ENCODE measurements at places on chromosomes 16 and 17. TPM values are rescaled to one million over a fixed set of nuclear protein-coding genes. Genes with fewer than 3 reads are reported as not detected.

- H3K4me3 ChIP-seq = no peak overlapping the region
- H3K4me1 ChIP-seq = no peaks in the 10 kb centered on the region
- DNase-seq = no peak
- no peak overlapping the region for H3K27ac ChIP-seq
- no peaks in the 10 kb centered on the region for H3K27me3 ChIP-seq
- no peaks in the 10 kb centered on the region for H3K36me3 ChIP-seq
Observed at GRCh38 chr16:63883091-63883490, 1238.8 kb downstream of the CDH11 start.

DNA sequence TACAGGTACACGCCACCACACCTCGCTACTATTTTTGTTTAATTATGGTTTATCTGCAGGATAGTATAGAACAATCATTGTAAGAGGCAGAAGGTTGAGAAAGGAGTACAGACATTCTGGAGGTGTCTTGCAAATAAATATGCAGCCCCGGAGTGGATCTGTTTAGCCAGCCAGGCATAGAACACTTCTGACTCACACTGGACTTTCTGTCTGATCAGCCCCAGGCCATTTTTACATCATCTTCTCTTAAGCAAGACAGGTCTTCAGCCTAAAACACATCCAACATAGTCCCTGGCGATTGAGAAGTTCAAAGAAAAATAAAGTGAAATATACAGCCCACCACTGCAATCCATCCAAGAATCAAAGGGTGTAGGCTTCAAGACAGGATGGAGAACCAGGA lies 81.4 kb downstream of the XYLT1 start:
- H3K4me3 ChIP-seq = no peak overlapping the region
- H3K36me3 ChIP-seq = peaks cover 28% of the 10 kb centered on the region
- no peak for DNase-seq
- H3K27me3 ChIP-seq = no peaks in the 10 kb centered on the region

Gene CCL17
- total RNA-seq = 0.37 TPM

DNA sequence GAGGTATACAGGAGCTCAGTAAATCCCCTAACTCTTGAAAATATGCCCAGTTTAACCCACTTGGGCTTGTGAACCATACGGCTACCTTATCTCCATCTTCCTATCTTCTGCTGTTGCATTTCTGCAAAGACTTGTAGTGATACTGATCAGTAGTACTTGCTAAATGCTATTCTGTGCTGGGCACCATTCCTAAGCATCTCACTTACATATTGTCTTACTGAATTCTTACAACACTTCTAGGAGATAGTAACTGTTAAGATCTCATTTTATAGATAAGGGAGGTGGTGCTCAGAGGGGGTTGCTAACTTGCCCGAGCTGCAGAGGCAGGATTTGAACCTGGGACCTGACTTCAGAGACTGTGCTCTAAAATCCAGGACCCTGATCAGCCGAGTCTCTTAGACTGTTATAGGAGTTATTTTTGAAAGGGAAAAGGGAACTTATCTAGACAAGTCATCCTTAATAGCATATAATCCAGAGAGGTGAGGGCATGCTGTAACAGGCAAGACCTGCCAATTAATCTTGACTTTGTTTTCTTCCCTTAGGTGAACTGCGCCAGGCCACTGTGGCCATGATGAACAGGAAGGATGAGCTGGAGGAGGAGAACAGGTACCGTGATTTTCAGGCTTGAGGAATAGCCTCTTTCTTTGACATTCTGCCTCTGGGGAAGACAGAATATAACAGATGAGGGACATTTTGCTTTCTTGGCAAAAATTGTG lies 149.7 kb downstream of the SNX29 start:
- no peak overlapping the region for H3K4me3 ChIP-seq
- H3K36me3 ChIP-seq = no peaks in the 10 kb centered on the region
- H3K27me3 ChIP-seq = no peaks in the 10 kb centered on the region
- H3K27ac ChIP-seq = no peak overlapping the region

Gene ATP1B2
- 0.37 TPM for total RNA-seq

DNA sequence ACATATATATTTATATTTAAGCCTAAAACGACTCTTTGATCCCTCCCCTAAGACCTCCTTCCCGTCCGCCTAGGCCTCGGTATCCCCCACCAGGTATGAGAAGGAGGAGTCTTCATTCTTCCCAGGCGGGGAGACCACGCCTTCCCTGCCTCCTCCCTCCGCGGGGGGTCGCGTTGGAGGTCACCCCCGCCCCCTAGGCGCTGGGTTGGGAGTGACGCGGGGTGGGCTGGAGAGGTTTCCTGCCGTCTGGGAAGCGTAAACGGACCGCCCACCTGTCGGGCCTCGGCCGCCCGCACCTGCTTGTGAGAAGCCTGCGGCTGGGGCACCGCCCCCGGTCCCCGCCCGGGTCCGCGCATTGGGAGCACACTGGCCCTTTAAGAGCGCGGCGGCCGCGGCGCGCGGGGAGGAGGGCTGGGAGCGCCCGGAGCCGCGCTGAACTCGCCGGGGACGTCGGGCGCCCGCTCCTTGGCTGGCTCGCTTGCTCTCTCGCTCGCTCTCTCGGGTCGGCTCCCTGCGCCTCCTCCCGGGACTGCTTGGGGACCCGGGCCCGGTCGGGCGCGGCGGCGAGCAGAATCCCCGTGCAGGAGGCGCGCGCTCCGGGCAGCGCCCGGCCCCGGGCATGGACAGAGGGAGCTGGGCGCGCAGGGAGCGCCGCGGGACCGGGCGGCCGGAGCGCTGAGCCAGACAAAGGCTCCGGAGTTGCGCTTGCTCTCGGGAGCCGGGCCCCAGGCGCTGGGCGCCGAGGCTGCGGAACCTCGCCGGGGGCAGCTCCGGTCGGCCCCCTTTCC lies at the start of gene MMP15:
MMP15 (plus strand) TSS at position 404 of the 788 bp plus-strand sequence. CDS start 597 bp downstream, outside the sequence.
- peaks cover 21% of the 10 kb centered on the region for H3K27me3 ChIP-seq
- H3K27ac ChIP-seq = peak within 1 kb of the TSS; percentile 72
- H3K36me3 ChIP-seq = no peaks in the 10 kb centered on the region

Gene AHSP
- not detected for total RNA-seq

DNA sequence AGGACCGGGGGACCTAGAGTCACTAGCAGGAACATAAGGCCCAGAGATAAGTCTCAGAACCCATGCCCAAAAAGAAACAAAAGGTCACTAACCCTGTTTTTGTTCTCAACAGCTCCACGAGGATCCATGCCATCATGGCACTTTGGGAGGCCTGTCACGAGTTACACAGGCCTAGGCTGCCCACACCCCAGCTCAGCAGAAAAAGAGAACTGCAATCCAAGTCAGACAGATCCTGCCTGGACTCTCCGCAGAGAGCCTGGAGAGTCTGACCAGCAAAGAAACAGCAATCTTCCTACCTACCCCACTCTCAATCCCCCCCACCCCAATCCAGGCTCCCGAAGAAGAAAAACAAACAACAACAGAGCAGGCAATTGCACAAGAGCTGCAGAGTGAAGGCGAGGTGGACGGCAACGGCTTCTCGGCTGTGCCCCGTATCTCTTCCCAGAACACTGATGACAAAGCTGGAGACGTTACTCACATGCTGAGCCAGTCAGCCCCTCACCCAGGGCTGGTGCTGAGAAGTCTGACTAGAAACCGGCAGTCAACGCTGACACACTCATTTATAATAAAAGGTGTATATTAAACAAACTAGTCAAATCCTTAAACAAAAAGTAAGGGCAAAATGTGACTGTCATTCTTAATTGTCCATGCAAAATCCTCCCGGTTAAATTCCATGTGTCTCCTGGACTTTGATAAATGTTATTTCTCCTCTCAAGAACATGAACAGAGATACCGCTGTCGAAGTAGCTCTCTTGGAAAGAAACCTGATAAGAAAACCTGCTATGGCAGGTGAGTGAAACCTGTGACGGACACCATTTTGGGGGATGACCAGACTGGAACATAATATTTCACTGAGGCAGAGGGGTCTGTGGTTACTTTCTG lies 89.3 kb downstream of the SMG6 start:
- peaks cover 51% of the 10 kb centered on the region for H3K4me1 ChIP-seq
- H3K27me3 ChIP-seq = no peaks in the 10 kb centered on the region
- no peak for DNase-seq
- H3K36me3 ChIP-seq = peaks cover 39% of the 10 kb centered on the region

Gene C16orf46
- total RNA-seq = 0.32 TPM

Data from activated T-helper 2 cell treated with anti-CD3 and anti-CD28 coated beads, Interferon-gamma antibody, Interleukin-2, Interleukin-4, amounts not matched to agents 10 μg/mL and 5 μg/mL and 100 μg/mL, durations not matched to agents 14 hours and 24 hours and 36 hours (primary cell).